Gastrocnemius medialis (tissue), 4 donors: ENCODE measurements at places on chromosomes 5 and 9. TPM values are rescaled to one million over a fixed set of nuclear protein-coding genes. Genes with fewer than 3 reads are reported as not detected.

- no peak for DNase-seq
Observed at GRCh38 chr9:135248721-135249120, 161.3 kb downstream of the OLFM1 start.

GRCh38 chr5:76732405-76733048, 16.6 kb downstream of the F2R start:
- DNase-seq: no peak

DNA sequence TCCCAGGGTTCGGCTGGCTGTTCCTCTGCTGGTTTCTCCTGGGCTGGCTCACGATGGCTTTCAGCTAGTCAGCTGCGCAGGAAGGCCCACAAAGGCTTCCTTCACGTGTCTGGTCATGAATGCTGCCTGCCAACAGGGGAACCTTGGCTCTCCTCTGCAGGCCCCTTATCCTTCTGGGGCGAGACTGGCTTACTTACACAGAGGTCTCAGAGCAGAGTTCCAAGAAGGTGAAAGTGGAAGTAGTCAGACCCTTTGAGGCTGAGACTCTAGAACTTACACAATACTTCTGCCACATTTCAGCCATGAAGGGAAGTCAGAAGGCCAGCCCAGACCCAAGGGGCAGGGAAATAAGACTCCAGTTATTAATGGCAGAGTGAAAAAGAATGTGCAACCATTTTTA, 99.5 kb downstream of the LHFPL2 start:
- DNase-seq: no peak

Gene ARSI
- total RNA-seq: not detected

DNA sequence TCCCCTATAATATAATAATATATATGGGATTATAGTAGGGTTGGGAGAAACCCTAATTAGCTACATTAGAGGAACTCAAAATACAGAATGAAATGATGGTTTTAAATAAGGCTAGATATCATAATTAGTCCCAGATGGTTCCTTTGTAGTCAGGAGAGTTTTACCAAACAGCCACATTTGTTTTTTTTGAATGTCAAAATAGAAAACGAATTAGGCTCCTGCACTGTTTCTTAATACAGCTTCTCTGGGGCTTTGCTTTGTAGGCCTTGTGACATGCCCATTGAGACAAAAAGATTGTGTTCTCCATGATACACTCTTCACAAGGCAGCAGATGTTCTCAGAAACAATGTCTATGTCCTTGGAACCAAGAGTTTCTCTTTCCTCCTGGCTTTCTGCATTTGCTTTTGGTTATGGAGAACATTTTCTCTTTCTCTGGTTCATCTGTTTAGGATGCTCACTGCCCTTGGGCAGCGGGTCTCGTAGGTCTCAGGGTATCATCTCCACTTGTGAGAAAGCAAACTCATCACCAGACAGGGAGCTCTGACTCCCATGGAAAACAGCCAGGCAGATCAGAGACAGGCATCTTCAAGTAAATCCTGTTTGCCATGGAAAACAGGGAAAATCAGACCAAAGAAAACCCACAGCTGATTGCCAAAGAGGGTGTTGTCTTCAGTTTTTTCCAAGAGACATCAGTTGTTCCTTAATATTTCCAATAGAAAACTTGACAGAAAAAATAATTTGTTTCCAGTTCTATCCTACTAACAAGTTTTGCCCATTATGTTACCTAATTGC, 54.1 kb upstream of the RPS23 start:
- no peak for DNase-seq

Gene PPIC
- 20.5 TPM for total RNA-seq

DNA sequence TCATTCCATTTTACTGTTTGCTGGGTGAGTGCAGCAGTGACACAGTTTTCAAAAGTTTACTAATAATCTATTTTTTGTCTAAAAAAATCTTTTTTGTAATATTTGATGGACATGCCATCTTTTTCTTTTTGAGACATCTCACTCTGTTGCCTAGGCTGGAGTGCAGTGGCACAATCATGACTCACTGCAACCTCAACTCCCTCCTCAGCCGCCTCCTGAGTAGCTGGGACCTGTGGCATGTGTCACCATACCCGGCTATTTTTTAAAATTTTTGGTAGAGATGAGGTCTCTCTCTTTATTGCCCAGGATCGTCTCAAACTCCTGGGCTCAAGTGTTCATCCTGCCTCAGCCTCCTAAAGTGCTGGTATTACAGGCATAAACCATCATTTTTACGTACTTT, 86.0 kb downstream of the KDM4C start:
- no peak for DNase-seq

- no peak for DNase-seq
Observed at GRCh38 chr5:173829826-173830225, 58.3 kb upstream of the CPEB4 start.

DNA sequence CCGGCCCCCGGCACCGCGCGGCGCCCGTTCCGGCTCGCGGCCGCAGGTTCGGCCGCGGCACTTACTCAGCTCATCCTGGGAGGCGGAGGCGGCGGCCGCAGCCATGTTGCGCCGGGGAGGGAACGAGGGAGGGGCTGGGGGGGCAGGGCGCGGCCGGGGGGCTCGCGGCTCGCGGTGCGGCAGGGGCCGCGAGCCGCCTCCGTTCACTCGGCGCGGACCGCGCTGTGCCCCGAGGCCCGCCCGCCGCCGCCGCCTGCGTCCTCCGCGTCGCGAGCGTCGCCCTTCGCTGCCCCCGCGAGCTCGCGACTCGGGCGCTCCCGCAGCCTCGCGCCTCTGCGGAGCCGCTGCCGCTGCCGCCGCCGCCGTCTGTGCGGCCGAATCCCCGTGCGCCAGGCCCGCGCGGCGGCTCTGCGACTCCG, 735 bp downstream of the ECPAS start:
- DNase-seq: no peak
